ENCODE measurements at places on chromosomes 2 and 18. TPM values are rescaled to one million over a fixed set of nuclear protein-coding genes. Genes with fewer than 3 reads are reported as not detected.

ASAP2 gene
- 27.8 TPM for total RNA-seq

DUSP19 gene
- 3.6 TPM for total RNA-seq

ATG9A gene
- total RNA-seq, result 59.6 TPM

GRCh38 chr2:30565851-30566358 is 118.9 kb downstream of the LCLAT1 start:
- no peak overlapping the region for H3K4me3 ChIP-seq
- no peaks in the 10 kb centered on the region for H3K27me3 ChIP-seq
- no peak overlapping the region for H3K27ac ChIP-seq
- no peaks in the 10 kb centered on the region for H3K36me3 ChIP-seq
- DNase-seq, result no peak
- H3K4me1 ChIP-seq, result no peaks in the 10 kb centered on the region

GRCh38 chr18:73750052-73750451 is 397.6 kb downstream of the FBXO15 start:
- no peak for DNase-seq
- no peak overlapping the region for H3K27ac ChIP-seq
- no peaks in the 10 kb centered on the region for H3K4me1 ChIP-seq
- H3K4me3 ChIP-seq, result no peak overlapping the region

DNA sequence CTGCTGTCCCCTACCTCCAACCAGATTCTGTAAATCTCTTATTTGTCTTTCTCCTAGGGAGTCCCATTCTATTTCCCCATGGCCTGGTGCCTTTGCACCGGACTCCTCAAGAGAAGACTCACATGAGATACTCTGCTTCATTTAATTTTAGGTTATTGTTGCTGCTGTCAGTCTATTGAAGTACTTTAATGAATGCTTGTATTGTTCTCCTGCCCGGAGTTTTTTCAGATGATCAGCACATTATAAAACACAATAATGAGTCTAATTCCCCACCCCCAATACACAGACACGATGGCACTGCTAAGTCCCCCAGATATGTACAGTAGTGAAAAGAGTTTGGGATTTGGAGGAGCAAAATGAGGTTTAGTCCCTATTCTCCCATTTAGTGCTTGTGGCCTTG is 58.9 kb downstream of the HAUS1 start:
- H3K4me3 ChIP-seq, result no peak overlapping the region
- H3K36me3 ChIP-seq, result no peaks in the 10 kb centered on the region
- H3K27ac ChIP-seq, result no peak overlapping the region
- no peak for DNase-seq
- H3K27me3 ChIP-seq, result no peaks in the 10 kb centered on the region
- H3K4me1 ChIP-seq, result peaks cover 7% of the 10 kb centered on the region

Measured in Caco-2 (cell line).